HCT116 (cell line): ENCODE measurements at places on chromosomes 13 and 19. TPM values are rescaled to one million over a fixed set of nuclear protein-coding genes. Genes with fewer than 3 reads are reported as not detected.

The SH2D3A gene
- 75.7 TPM for total RNA-seq

The CEACAM7 gene
- not detected for total RNA-seq

The PGLYRP2 gene
- total RNA-seq, result not detected

The ZNF492 gene
- not detected for total RNA-seq

The SLC17A7 gene
- total RNA-seq, result 1.8 TPM

The ZNF649 gene
- total RNA-seq, result 7.3 TPM

The CDC42EP5 gene
- 0.64 TPM for total RNA-seq

The CRTC1 gene
- 14.9 TPM for total RNA-seq

The TMEM161A gene
- 76.0 TPM for total RNA-seq

The TEX101 gene
- total RNA-seq, result not detected

The VWA8 gene
- total RNA-seq, result 22.6 TPM

GRCh38 chr13:25679159-25679558 is 307.4 kb downstream of the ATP8A2 start:
- DNase-seq, result no peak

DNA sequence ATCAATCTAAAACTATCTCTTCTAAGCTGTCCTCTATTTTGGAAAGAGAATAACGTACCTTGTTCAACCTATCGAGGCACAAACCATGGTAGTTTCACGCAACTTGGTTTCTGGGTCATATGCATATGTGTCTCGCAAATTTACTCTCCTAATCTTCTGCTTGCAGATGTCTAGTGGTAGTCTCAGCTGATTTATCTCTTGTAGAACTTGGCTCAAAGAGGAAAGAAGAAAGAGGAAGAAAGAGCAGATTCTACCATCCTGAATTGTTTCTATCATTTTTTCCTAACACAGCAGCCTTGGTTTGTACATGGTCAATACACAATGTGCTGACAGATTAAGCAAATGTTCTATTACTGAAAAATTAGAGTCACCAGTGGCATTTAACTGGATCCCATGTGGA is 282.3 kb downstream of the SPRY2 start:
- DNase-seq, result no peak

GRCh38 chr13:77637588-77637987 is 59.9 kb upstream of the SLAIN1 start:
- DNase-seq, result no peak

DNA sequence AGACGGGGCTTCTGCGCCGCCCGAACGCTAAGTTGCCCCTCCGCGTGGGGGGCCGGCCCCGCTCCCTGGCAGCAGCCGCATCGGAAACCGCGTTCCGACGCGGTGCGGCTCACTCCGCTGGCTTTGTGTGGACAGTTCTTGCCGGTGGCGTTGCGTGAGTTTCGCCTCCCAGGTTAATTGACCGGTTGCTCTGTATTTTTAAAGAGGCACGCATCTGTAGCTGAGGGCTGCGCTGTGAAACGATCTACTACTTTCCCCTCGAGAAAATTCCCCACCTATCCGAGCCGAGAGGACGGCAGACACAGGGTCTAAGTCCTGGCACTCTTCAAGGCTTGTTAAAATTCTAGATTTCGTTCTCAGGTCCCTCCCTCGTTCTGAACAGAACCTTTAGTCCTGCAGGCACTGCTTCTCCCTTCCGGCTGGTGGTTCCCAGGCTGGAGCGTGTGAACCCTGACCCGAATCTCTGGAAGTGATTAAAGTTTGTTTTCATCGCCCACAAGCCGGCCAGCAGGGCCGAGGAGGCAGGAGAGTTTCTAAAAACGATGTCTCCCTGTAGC is 933 bp downstream of the ARHGEF7 start:
- DNase-seq, result no peak

DNA sequence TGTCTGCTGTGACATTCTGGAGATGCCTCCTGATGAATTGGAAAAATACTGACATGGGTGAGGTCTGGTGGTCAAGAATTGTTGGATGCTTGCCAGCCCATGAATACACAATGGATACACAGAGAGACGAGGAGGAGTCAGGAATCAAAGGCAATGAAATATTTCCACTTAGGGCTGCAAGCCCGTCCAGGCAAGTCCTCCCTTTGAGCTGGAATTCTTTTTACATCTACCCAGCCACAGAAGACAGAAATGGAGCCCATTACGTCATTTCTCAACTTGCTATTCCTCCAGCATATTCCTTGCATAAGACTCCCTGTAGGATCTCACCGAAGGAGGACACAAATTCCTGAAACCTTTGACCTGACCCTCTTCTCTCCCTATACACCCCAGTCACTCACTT is 15.7 kb upstream of the IGFL4 start:
- no peak for DNase-seq

DNA sequence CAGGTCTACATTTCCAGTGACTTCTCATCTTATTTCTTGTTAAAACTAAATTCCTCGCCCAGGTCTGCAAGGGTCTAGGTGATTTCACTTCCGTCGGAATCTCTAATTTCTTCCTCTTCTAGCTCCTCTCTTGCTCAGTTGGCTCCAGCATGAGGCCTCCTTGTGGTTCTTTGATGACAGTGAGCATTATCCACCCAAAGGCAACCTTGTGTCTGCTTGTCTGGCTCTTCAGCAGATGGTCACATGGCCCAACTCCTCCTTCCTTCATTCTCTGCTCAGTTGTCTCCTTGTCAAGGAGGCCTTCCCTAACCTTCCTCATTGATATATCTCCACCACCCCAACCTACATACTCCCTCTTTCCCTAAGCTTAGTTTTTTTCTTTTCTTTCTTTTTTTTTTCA is 1391.4 kb downstream of the EFNB2 start:
- no peak for DNase-seq

- no peak for DNase-seq
Observed at GRCh38 chr19:54178581-54179261, 5.8 kb upstream of the TMC4 start.

DNA sequence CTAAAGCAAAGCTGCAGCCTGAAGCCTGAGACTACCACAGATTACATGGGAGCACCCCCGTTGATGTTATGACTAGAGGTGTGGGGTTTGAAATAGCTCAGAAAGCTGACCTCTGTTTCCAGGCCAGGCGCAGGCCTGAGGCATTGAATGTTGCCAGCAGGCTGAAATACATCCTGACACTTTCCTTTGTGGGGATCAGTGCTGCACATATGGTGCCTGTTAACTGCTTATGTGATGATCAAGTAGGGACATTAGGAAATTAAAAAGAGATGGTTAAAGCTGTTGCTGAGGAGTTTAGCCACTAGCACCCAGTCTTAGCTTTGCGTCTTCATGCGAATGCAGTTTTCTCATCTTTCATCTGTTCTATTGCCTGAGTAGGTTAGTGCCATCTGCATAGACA is 83.2 kb downstream of the CCNA1 start:
- DNase-seq, result no peak

GRCh38 chr19:51368366-51369282 is at the start of gene CLDND2:
TSS of gene CLDND2 (minus strand) at chr19:51369003. CDS start at chr19:51368577, 426 bp downstream.
- no peak for DNase-seq

GRCh38 chr13:49457221-49457620 is 13.1 kb downstream of the SETDB2 start:
- DNase-seq, result no peak

- no peak for DNase-seq
Observed at GRCh38 chr19:29704562-29705558, 10.2 kb downstream of the C19orf12 start.

- DNase-seq, result no peak
Observed at GRCh38 chr19:46755853-46756543, 9.7 kb upstream of the STRN4 start.

DNA sequence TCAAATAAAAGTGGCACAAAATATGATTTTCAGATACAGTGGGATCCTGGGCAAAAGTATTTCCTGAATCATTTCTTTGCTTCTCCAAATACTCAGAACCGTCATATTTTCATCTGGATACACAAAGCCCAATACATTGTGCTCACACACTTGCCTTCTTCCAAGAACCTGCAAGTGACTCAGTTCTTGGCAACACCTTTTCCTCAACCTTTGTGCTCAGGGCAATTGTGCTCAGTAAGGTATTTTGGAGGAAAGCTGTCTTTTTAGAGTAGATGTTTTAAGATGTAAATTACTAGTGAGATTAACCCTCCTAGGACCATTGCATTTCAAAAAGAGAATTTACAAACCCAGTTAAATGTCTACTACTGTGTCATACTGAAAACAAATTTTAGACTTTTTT is 233.5 kb downstream of the EFNB2 start:
- DNase-seq, result no peak

DNA sequence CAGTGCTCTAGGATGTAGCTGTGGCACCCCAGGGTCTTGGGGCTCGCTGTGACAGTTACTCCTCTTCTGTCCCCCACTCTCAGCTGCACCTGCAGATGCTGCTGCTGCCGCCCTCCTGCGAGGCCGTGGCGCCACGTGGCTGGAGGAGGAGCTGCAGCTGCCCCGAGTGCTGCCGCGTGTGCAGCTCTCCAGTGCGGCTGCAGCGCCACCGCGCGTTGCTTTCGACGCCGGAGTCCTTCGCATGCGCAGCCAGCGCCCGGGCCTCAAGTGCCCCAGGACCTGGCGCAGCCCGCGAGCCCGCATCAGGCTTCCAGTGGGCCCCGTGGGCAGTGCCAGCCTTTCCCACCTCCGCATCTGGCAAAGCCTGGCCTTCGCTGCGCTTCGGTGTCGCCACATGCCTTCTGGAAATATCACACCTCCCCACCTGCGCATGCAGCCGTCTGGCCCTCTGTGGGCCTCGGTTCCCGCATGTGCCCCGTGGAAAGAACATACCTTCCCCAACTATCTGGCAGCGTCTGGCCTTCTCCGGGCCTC is 692 bp upstream of the ZNF580 start:
- no peak for DNase-seq

DNA sequence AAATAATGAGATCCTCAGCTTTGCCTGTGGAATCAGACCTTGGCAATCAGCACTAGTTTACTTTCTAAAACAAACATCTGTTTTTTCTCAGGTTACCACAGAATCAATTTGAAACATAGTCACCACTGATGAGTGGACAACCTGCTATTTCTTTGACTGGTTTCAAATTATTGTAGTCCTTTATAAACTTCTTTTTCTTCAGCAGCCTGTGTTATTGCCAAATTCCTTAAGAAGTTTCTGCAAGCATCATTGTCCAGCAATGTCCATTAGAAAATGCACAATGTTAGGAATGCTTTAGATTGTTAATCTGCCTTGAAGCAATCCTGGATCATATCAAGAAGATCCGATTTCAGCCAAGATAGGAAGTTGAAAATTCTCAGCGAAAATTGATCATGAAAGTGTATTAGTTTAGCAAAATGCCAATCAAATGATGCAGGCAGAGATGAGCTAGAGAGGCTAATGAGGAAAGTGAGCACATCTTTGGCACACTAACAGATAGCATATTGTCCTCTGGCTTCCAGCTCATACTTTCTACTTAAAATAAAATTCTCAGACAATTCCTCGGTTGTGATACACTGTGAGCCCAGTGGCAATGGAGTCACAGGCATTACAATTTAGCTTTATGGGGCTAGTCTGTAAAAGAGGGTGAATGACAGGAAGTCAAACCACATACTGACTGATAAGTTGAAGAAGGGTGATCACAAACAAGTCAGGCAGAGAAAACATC is 270.6 kb downstream of the SLITRK6 start:
- no peak for DNase-seq

GRCh38 chr13:104837756-104838155 is 1697.7 kb downstream of the EFNB2 start:
- no peak for DNase-seq

DNA sequence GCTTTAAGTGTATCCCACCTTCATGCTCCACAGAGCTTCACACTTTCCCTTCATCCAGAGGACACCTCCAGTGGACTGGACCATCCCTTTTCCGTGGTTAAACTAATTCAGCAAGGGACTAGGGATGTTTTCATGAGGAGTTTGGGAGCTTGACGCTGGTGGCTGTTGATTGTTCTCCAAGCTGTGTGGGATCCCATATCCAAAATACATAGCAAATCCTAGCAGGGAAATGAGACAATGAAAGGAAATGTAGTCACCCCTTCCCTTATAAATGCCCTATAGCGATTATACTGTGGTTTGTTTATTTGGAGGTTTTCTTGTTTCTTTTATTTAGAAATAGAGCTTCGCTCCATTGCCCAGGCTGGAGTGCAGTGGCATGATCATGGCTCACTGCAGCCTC is 31.6 kb upstream of the DPRX start:
- no peak for DNase-seq

DNA sequence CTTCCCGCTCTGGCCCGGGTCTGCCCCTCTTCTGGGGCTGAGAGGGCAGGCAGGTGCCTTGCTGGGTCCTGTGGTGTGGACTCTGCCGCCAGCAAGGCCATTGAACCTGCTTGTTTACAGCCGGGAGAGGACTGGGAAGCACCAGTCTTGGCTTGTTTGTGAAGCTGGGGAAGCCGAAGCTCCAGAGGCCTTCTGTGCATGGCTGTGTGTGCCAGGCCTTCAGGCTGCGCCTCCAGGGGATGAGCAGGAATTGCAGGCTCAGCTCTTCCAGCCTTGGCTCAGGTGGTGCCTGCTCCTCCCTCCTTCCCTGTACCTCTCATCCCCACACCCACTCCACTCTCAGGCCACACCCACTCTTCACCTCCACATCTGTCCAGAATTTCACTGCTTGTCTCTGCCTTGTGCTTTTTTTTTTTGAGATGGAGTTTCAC is 17.5 kb downstream of the NDUFB7 start:
- no peak for DNase-seq

- DNase-seq, result no peak
Observed at GRCh38 chr13:38519229-38519911, 167.5 kb upstream of the FREM2 start.

GRCh38 chr13:28477709-28477973 is 17.3 kb downstream of the FLT1 start:
- DNase-seq, result no peak

- no peak for DNase-seq
Observed at GRCh38 chr13:50893211-50893852, 16.3 kb upstream of the RNASEH2B start.

DNA sequence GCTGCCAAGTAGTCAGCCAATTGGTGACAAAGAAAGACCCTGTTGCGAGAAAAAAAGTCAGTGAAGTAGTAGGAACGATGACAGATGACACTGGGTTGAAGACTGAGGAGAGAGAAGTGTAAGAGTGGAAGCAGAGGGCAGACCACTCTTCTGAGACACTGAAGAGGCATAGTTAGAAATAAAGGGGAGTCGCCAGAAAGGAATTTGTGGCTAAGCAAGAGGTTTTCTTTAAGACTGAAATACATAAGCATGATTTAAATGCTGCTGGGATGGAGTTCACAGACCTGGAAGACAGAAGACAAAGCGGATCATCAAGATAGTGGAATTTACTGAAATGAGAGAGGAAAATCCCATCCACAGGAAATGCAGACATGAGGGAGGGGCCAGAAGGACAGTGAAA is 56.2 kb upstream of the USPL1 start:
- no peak for DNase-seq

DNA sequence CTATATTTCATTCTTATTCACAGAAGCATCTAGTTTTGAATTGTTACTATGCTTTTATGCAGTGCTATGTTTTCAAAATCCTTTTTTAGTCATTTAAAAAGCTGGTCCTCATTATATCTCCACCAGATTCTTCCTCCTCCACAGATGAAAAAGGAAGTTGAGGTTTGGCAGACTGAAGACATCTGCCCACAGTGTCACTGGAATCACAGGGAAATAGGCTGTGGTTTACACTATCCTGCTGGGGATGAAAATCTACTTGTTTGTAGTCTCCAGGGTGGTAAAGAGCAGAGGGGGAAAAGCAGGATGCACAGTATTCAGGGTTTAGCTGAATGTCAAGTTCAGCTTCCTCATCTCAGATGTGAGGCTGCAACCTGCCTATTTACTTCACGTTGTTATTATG is 351.2 kb downstream of the DNAJC15 start:
- DNase-seq, result no peak
